ENCODE measurements at places on chromosomes 2 and 18. TPM values are rescaled to one million over a fixed set of nuclear protein-coding genes. Genes with fewer than 3 reads are reported as not detected.

DNA sequence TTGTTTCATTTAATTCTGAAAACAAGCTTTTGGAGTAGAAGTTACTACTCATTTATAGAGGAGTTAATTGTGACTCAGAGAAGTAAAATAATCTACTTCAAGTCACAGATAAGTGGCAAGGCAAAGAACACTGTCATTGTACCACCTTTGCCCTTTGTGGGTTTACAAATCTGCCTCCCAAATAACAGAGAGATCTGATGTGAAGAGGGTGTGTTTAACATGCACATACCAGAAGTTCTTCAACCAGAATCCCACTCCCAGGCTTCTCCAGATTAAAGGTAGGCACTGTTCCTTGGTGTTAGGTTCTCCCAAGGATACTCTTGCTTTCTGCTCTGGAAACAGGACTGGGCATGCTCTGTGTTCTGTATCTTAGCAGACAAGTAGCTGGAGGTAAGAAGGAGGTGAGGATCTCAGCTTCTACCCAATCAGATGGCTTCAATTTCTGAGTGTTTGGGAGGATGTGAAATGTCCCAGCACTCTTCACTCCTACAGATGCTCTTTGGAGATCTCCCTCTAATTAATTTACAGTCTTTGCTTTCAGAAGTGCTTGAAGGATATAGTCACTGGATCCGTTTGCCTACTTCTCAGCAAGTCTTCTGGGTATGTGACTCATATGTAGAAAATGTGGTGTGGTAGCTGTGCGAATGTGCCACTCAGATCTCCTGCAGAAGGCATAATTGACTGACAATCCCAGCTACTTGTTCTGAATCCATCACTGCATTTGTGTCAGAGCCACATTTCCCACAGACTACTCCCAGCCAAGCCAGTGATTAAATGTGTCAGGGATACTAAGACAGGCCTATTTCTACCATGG, 111.1 kb downstream of the KLHL14 start:
- peak; percentile 71 for ATAC-seq

- no peak for ATAC-seq
Measured at GRCh38 chr2:196217116-196217515, 45.7 kb upstream of the STK17B start.

DNA sequence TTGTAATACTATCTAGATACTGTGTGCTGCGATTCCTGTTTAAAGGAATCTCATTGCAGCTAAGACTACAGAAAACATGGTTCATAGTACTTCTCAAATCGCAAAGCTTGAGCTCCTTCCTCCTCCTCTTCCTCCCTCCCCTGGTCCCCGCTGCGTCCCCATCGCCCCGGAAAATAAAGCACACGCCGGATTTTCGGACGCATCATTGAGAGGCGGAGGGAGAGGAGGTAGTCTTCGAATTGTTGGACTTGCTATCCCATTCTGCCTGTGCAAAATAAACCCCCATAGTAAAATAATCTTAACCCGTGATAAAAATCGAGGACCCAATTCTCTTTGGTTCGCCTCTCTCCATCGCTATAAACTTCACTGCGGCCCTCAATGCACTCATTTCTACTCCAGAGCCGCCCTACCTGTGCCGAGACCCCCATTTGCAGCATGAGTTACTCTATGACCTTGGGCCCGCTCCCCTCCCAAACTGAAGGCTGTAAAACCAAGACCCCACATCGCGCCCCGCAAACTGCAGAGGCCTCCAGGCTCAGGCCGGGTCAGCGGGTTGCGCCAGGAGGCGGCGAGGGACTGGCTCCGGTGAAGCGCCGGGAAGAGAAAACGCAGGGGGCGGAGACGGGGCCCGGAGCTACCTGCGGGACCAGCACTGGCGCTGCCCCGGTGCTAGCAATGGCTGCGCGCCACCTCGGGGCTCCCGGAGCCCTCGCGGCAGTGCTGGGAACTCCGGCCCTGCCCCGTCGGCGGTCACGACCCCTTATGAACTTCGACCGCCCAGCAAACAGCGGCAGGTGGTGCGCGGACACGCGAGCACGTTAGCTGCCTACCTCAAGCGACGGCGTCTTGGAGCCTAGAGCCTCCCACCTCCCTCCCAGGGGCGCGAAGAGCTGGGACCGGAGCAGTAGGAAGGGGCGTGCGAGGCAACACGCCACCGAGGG, 649 bp downstream of the ESCO1 start:
- peak; percentile 74 for ATAC-seq

- ATAC-seq, result no peak
Measured at GRCh38 chr2:109006971-109007370, 18.0 kb upstream of the EDAR start.

GRHL1 gene
- total RNA-seq, result 123 TPM

GRCh38 chr2:239267288-239267951, 133.4 kb downstream of the HDAC4 start:
- ATAC-seq, result peak; percentile 61

KIF5C gene
- 0.08 TPM for total RNA-seq
